ENCODE measurements at places on chromosomes 7 and 10. TPM values are rescaled to one million over a fixed set of nuclear protein-coding genes. Genes with fewer than 3 reads are reported as not detected.

The NUTM2D gene
- total RNA-seq, result 5.7 TPM

The SOSTDC1 gene
- 19.8 TPM for total RNA-seq

- DNase-seq, result no peak
Observed at GRCh38 chr7:97096661-97097060, 20.8 kb upstream of the SDHAF3 start.

DNA sequence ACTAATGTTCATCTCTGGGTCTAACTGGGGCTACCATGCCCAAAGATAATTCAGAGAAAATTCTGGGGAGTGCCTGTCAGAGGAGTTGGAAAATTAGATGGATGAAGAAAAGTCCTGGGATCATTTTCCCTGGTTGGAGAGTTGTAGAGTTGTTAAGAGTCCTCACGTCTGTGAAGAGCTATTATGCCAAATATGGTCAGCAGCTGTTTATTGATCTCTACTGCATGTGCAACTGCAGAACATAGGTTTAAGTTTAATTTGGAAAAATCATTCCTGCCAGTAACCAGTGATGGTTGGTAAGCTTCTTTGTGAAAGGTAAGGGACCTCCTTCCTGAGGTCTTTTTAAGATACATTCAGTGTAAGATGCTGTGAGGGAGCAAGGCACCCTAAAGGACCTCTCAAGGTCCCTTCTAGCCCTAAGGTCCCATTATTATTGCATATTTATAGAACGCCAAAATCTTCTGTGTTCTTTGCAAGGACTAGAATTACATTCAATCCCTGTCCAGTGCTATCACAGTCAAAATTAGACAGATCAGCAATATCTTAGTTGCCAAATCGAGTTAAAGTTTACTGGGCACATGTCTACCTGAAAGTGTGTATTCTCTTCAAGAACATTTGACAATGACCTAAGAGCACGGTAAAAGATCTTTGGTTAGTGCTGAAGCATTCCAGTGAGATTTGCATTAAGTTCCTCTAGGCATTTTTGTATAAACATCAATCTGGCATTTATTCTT, 62.7 kb downstream of the VTI1A start:
- no peak for DNase-seq

GRCh38 chr10:36476399-36476798, 649.0 kb upstream of the ANKRD30A start:
- no peak for DNase-seq

DNA sequence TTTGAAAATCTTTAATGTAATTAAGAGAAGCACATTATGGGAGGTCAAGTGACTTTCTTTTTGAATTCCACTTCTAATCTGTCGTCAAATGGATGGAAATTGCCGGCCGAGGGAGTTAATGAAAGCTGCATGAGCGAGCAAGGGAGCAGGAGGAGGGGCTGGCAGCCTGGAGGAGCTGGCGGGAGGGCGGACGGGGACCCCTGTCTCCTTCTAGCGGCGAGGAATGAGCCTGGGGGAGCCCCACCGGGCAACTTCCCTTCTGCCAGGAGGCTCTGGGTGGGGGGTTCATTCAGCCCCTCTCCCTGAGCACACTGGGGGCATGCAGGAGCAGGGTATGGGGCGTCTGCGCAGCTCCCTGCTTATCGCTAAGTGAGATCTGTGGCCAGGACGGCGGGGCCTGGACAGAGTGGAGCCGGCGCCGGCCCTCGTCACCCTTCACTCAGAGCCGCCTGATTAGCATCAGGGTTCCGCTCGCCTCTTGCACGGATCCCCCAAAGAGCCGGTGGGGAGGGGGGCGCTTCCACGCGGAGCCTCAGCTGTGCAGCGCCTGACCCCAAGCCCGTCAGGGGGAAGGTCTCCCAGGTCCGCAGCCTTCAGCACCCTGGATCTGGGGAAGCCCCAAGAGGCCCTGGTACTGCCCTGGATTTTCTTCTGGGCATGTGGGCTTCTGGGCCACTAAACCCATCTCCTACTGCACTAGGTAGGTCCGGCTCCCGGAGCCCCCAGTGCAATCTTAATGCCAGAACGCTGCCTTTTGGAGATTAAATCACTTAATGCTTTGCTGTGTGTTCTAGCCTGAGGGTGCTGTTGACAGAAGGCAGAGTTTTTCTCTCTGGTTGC, 680.8 kb downstream of the LRMDA start:
- peak; percentile 19 for DNase-seq

GRCh38 chr7:114104035-114104434, 185.2 kb upstream of the PPP1R3A start:
- DNase-seq, result no peak

- DNase-seq, result peak; percentile 77
Observed at GRCh38 chr7:152527610-152528032, 91.8 kb upstream of the KMT2C start.

GRCh38 chr10:79430936-79431335, 14.5 kb downstream of the ZCCHC24 start:
- no peak for DNase-seq
